ENCODE measurements at places on chromosomes 4 and X.

GRCh38 chr4:122827258-122827878, 737 bp downstream of the FGF2 start:
- DNase-seq = peak; percentile 62

DNA sequence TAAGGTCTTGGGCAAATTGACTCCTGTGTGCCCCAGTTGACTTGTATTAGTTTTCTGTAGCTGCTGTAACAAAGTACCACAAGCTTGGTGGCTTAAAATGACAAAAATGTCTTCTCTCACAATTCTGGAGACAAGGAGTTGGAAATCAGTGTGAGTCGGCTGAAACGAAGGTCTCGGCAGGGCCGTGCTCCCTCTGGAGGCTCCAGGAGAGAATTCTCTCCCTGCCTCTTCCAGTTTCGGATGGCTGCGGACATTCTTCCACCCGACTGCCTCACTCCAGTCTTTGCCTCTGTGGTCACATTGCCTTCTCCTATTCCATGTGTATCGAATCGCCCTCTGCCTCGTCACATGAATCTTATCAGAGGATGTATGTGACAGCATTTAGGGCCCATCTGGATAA, 66.0 kb upstream of the PHOX2B start:
- DNase-seq = peak; percentile 23

- DNase-seq = no peak
Measured at GRCh38 chrX:44183329-44183728, 160.1 kb downstream of the EFHC2 start.

GRCh38 chr4:105433421-105433820, 40.4 kb downstream of the PPA2 start:
- no peak for DNase-seq

- no peak for DNase-seq
Measured at GRCh38 chr4:141220271-141220670, 424 bp upstream of the ZNF330 start.

DNA sequence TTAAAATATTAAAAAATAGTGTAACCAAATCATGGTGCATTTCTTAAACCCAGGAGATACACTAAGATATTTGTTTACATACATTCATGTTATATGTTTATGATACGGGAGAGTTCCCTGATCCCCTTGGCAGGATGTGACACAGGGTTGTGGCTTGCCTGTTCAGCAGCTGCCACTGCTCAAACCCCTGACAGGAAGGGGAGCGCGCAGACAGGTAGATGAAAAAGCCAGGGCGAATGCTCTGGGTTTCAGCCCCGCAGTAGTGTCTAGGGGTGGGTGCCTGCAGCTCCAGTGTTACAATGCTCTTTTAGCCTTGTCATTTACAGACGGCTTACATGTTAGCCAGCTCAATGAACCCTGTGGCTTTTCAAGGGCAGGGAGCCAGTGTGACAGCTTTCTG, 1343.8 kb upstream of the IGFBP7 start:
- peak; percentile 43 for DNase-seq

- no peak for DNase-seq
Measured at GRCh38 chrX:4550018-4550417, 836.6 kb upstream of the PRKX start.

DNA sequence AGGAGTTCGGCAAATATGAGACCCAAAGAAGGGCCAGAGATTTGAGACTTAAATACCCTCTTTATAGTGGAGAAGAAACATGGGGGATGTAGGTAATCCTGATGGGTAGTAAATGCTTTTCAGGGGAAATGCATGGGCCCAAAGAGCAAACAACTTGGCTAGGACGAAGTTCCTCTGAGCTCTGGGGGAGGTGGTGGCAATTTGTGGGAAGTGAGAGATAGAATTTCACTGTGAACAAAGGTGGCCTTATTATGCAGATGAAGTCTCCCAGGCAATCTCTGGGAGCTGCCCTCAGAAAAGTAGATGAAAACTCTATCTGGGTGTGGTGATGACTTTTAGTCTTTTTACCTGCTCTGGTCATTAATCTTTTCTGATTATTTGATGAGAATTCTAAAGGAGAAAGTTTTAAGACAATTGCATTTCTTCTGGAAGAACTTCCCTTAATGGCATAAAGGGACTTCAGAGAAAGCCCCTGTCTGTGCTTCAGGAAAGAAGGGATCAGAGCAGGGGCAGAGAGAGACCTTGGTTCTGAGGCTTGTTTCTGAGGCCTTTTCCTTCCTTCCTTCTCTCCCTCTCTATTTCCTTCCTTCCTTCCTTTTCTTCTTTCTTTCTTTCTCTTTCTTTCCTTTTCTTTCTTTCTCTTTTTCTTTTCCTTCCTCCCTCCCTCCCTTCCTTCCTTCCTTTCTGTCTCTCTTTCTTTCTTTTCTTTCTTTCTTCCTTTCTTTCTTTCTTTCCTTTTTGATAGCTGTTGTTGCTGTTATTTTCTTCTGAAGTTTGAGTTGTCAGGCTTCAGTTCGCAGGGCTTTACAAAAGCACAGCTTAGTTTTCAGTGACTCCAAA, 37.5 kb upstream of the MAOA start:
- no peak for DNase-seq

GRCh38 chr4:152023674-152024073, 262.9 kb upstream of the GATB start:
- no peak for DNase-seq

- no peak for DNase-seq
Measured at GRCh38 chr4:96108146-96108545, 268.3 kb downstream of the PDHA2 start.

DNA sequence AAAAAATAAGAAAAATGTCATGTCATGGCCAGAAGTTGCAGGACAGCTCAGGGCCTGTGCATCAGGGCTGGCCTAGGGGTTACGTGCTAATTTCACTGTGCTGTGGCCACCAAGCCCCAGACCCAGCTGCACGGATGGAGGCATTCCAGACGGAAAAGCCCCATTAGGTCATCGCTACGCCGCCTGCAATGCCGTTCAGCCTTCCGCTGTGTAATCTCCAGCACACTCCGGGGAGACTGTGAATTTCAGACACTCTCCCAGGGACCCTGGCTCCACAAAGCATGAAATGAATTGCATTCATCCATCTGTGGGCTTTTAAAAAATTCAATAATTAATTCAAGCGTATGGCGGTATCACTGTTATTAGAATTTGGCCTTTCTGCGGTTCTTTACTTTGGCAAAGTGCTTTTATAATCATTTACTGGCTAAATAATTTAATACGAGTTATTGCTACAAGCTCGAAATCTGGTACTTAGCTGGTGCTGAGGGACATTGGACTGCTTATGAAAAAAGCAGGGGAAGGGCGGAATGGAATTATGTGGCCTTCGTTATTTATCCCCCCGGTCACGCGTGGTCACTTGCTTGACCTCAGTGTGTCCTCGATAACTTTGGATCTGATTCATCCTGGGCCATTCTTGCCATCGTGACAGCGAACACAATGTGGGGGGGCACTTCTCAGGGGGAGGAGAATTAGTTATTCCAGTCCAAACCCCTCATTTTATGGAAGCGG, 9.0 kb upstream of the NSG1 start:
- DNase-seq = no peak

GRCh38 chr4:131534944-131535645, 1614.0 kb upstream of the PCDH10 start:
- DNase-seq = no peak

All from mesenchymal stem cell (in vitro differentiated cells and primary cell).